ENCODE measurements at places on chromosomes 2 and 18.

- DNase-seq: no peak
These were observed 322.4 kb downstream of the PTPRM start for GRCh38 chr18:7889515-7889914.

GRCh38 chr2:202074324-202074723, 1.3 kb downstream of the KIAA2012 start:
- no peak for DNase-seq

- DNase-seq: no peak
These were observed 58.3 kb upstream of the UPP2 start for GRCh38 chr2:158043181-158043948.

DNA sequence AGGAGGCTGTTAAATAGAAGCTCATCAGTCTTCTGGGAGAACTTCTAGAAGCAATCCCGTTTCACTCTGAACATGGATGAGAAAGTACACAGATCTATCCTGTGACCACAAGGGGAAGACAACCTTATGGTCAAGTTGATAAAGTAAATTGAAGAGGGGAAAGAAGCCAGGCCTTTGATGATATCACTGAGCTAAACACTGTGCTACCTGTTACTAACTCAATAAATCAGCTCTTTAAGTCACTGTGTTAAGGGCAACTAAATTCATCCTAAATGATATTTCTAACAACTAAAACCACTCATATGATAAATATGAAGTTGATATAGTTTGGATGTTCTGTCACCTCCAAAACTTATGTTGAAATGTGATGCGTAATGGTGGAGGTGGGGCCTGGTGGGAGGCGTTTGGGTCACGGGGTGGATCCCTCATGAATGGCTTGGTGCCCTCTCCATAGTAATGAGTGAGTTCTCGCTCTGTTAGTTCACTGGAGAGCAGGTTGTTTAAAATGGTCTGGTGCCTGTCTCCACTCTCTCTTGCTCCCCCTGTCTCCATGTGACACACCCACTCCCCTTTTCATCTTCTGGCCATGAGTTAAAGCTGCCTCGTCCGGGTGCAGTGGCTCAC, 23.6 kb downstream of the OLA1 start:
- DNase-seq: no peak

GRCh38 chr18:25881149-25881548, 209.3 kb downstream of the SS18 start:
- DNase-seq: no peak

DNA sequence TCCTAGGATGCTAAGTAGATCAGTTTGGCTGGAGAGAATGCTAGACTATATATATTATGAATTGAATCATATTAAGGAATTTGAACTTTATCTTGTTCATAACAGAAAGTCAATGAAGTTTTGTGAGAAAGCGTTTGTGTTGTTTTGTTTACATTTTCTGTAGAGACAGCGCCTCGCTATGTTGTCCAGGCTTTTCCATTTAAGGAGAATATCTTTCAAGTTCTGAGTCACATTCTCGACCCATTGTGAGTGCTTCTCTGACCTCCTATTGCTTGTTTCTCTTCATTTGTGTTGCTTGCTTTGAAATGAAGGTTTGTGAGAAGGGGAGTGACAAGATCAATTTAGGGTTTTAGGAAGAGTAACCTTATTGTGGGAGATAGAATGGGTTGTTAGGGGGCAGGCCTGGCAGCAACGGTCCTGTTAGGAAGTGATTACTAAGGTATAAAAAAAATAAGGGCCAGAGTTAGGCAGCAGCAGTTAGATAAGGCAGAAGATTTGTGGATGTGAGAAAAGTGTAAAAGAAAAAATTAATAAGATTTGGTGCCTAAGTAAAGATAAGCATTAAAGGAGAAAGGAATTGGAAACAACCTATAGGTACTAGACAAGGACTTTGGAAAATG, 47.6 kb upstream of the ACVR1 start:
- DNase-seq: no peak

- DNase-seq: no peak
These were observed 132.2 kb upstream of the RNF152 start for GRCh38 chr18:62024983-62025382.

DNA sequence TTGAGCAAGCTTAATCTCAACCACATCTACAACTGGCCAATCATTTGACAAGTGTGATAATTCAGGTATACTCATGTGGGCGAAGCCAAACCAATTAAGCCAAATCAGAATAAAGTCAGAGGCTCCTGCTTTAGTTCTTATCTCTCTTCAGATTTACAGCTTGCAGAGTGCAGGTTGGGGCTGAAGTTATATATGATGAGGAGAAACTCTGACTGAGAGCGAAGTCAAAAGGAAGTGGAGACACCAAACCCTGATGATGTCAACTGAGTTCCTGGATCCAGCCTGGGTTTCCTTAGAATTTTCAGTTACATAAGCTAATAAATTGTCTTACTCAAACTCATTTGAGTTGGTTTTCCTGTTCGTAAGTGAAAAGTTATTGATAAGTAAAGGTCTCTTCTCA, 73.9 kb downstream of the ASXL2 start:
- DNase-seq: no peak

- no peak for DNase-seq
These were observed 15.5 kb upstream of the SIX2 start for GRCh38 chr2:45024600-45025291.

DNA sequence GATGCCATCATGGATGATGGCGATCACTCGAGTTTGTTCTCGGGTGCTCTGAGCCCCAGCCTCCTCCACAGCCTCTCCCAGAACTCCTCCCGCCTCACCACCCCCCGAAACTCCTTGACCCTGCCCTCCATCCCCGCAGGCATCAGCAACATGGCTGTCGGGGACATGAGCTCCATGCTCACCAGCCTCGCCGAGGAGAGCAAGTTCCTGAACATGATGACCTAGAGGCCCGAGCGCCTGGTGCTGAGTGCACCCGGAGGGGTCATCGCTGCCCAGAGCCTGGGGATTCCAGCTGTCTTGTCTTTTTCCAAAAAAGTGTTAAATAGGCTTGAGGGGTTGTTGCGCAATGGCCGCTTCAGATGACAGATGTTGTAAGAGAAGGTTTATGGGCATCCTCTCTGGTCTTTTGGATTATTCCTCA, 254.8 kb downstream of the GLI2 start:
- no peak for DNase-seq

DNA sequence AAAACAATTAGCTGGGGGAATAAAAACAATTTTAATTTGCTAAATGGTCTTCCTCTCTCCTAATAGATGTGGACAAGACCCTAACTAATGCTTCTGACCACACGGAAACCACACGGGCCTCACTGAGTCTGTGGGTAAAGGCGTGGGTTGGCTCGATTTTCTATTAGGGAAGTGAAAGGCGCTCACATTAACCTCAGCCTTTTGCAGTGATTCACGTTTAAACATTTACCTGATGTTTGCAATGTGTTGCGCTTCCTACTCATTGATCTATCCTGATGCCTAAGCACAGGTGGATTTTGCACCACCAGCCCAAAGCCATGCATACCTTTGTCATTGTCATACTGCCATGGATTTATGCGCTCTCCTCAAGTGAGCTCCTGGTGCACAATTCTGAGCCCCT, 35.6 kb upstream of the NRP2 start:
- DNase-seq: no peak

DNA sequence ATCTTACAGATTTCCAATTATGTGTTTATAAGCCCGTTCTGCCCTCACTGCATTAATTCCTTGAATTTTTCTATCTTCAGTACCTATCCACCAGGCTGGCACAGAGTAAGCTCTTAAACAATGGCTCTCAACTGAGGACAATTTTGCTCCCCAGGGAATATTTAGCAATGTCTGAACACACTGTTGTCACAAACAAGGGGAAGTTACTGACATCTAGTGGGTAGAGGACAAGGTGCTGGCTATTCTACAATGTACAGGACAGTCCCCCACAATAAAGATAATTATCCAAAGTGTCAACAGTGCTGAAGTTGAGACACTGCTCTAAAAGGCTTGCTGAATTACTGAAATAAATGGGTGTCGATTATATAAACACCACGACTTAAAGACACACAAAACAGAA, 5.0 kb downstream of the NDUFS1 start:
- DNase-seq: no peak

DNA sequence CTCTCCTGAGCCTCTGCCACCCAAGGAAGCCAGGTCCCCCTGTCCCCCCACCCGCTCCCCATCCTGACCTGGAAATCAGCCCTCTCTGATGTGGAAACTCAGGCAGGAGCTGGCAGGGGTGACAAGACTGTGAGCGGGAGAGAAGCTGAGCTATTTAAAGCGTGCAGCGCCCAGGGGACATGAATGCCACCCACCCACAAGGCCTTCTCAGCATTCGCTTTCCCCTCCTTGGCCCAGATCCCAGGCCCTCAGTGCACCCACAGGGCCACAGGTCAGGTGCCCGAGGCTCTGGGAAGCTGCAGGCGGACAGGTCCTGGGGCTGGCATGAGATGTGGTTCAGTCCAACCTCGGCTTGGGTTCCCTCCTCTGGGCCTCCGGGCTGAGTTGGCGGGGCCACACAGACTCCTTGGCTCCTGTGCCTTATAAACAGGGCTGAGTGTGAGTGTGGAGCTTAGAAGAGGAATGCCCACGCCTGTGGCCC, 168.3 kb downstream of the SMAD7 start:
- DNase-seq: no peak

DNA sequence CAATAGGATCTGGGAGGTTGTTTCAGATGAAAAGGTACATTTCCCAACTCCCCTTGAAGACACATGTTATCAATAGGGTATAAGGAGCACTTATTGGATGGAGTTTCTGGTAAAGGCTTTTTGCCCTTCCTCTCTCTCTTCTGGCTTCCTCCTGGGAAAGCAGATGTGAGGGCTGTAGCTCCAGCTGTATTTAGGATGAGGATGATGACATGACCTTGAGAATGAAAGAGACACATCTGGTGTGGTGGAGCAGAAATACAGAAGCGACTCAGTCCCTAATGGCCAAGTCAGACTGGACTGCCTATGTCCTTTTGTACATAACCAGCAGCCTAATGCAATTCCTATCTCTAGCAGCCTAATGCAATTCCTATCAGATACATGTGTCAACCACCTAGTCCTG, 100.9 kb upstream of the NXPH2 start:
- no peak for DNase-seq

DNA sequence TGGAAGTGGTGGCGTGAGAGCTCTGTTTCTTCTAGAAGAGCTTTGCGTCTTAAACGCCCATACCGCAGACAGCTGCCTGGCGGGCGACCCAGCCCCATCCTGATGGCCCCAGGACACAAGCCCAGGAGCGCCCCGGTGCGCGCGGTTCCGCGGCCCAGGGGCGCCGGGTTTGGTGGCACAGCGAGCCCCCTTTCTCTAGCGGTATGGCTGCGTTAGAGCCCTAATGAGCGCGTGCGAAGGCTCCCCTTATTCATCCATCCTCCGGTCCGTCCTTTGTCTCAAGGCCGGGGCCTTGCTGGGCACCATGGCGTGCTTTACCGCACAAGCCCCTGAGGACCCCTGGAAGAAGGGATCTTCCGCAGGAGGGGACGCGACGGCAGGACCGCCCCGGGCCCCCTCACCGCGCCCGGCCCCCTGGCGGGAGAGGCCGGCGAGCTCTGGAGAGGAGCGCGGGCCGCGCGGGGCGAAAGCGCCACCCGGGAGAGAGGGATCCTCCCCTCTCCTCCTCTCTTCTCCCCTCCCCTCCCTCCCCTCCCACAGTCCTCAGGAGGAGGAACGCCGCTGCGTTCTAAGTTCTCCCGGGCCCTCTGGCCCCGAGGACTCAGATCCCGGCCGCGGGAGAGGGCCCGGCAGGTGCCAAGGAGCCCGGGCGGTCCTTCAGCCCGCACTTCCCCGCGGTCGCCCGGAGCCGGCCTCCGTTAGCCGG, 626 bp upstream of the SLC1A4 start:
- peak; percentile 38 for DNase-seq

- DNase-seq: no peak
These were observed 420.8 kb upstream of the SPHKAP start for GRCh38 chr2:228602288-228602687.

GRCh38 chr2:215754546-215754945, 258.8 kb downstream of the MREG start:
- no peak for DNase-seq

- DNase-seq: no peak
These were observed 19.0 kb upstream of the DUSP19 start for GRCh38 chr2:183059561-183059960.

DNA sequence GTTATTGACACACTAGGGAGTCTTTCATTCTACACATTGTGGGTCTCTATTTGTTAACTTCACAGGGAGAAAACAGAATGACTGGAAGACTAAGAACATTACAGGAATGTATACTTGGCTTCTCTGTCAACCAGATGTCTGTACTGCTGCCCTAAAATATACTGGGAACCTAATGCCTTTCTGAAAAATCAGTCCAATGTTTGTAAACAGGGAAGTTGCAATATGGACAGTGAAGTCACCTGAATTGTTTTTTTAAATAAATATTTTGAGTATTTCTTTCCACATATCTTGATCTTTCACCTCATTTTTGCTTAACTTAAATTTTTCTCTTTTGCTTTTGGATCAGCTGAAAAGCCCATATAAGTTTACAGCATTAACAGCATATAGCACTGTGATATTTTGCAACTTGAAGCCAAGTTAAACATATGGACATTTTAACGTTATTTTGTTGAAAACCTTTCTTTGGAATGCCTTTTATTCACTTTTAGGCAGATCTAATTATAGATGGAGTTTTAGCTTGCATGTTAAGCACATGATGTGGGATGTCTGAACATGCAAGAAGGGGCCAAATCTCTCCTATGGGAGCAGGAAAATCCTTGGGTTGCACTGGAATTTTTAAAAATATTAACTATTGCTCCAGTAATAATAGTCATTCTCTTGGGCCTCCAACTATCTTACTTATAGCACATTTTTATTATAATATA, 137.7 kb upstream of the TWIST2 start:
- DNase-seq: no peak

- no peak for DNase-seq
These were observed 6.8 kb downstream of the NEU4 start for GRCh38 chr2:241815477-241816430.

- DNase-seq: no peak
These were observed 223.8 kb upstream of the SPRED2 start for GRCh38 chr2:65656160-65656718.

- DNase-seq: no peak
These were observed 70.5 kb downstream of the FAM168B start for GRCh38 chr2:131022731-131023130.

DNA sequence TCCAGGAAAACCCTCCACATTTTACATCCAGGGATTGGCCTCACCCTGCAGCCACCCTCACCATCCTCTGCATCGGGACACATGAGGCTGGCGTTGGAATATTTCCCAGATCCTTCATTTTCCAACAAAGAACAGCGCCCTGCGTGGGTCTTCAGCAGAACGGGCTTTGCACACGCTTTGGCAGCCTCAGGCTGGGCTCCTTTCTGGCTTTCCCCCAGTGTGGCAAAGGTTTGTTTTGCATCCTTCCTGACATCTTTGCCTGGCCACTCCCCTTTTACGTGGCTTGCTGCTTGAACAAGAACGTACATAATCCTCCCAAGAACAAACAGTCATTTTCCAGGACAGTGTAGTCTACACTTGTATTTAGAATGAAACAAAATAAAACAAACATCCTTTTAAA, 25.6 kb upstream of the GREB1 start:
- DNase-seq: no peak

DNA sequence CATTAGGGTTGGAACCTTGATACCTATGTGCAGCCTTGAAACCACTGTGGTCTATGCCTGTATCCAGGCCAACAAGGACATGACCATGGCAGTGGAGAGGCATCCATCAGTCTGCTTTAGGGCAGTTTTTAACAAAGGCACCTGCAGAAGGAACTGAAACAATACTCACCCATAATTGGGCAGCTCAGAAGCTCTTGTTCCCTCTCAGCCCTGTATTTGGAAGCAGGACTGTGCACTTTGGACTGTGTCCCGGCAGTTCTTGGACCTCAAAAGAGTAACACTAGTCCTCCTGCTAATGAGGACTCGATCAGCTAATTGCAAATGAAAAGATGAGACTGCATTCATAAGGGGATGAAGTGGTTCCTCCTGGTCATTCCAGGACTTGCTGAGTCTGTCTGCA, 500.2 kb upstream of the TNP1 start:
- no peak for DNase-seq
